ENCODE measurements at places on chromosomes 6 and 20.

DNA sequence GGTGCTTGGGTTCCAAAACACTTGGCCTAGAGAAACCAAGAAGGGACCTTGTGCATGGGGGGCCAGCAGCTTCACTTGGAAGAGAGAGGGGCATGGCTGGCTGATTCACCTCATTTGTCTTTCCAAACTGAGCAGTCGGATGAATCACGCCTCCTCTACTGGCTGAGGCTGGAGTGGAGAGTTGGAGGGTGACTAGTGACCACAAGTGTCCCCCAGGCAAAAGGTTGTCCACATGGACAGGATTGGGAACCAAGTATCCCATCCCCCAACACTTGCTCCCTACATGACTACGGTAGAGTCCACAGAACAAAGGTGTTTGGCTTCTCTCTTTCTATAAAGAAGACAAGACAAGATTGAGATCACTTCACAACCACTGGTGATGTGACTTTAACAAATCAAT is 875.6 kb downstream of the QKI start:
- no peak for DNase-seq

GRCh38 chr6:41587131-41587879 is 41.1 kb downstream of the FOXP4 start:
- DNase-seq, result no peak

DNA sequence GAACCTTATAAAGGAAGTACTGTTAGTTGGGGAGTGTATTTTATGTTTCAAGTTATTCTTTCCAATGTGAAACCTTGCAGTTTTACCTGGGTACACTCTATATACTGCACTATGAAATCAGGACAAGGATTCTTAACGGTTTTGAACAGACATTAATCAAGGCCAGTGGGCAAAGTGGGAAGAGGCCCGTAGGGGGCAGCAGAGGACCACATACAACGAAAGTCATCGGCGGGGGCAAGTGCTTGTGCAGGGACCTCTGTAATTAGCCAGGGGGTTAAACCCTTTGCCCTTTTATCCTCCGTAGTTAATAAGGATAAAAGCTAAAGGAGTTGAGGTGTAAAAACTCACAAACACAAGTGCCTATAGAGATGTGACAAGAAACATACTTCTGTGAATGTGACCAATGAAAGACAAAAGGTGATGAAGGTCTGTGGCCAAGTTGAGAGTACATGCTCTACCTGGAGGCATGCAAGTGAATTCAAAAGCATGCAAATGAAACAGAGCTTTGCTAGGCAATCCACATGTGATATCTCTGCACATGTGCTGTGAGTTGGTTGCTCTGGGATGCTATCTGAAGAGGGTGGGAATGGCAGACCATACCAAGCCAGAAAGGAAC is 392.7 kb upstream of the MAN1A1 start:
- DNase-seq, result no peak

- peak; percentile 58 for DNase-seq
Measured at GRCh38 chr20:33211817-33212424, 5.2 kb upstream of the BPIFA3 start.

GRCh38 chr6:139839506-139840156 is 465.2 kb upstream of the CITED2 start:
- no peak for DNase-seq

- DNase-seq, result no peak
Measured at GRCh38 chr6:16816891-16817290, 55.6 kb upstream of the ATXN1 start.

DNA sequence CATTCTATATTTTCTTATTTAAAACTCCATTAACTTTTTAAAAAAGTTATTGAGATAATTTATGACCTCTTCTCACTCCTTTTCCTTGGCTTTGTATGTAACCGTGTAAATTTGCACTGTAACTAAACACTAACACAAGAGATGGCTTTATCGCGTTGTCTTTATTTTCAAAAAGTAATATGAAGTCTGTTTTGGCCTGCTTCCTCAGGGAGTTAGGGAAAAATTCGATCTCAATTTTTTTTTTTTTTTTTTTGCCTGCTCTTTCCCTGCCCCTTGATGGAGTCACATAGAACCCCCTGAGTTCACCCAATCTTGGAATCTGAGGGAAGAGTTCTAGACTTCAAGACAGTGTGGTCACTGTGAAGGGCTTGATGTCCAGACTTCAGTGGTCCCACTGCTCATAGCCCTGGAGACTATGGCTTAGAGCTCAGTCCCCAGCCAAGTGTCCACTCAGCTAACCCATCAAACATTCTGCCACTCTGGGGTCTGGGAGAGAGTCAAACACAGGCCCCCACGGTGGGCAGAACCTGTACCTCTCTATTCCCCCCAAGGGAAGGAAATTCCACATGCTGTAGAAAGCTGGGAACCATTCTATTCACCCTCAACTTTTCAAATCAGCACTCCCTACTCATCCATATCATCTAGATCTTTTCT is 15.7 kb upstream of the TBC1D22B start:
- no peak for DNase-seq

GRCh38 chr6:112155886-112156285 is 68.5 kb downstream of the FAM229B start:
- no peak for DNase-seq

- no peak for DNase-seq
Measured at GRCh38 chr20:34983089-34983820, 27.6 kb downstream of the MYH7B start.

DNA sequence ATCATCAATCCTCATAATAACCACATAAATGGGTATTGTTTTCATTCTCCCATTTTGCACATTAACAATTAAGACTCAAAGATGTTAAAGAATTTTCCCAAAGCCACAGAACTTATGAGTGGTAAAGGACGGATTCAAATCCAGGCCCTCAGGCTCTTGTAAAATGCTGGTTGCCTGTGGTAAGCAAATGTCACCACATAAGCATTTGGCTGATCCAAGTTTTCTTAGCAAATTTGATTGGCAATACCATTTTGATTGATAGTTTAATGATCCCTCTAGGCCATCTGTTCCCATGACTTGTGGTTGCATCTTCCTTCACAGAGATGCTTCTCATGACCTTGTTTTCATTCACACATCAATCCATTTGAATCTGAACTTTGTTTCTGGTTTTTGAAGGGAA is 252.0 kb upstream of the RIN2 start:
- DNase-seq, result no peak

DNA sequence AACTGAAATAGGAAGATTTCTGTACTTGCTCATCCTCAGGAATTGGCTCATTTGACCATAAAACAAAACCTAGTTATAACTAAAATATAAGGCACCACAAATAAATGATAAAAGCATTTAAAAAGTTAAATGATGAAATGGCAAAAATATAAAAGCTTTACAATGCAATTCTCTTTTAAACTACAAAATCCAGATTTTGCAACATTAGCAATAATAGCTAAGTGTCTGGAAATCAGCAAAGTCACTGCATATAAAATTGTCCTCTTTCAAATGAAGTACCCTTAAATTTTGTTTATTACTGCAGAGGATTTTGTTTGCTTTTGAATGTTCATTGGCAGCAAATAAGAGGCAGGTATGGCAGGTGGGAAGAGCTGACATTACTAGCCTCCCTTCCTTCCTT is 270.4 kb upstream of the RSPO3 start:
- no peak for DNase-seq

- no peak for DNase-seq
Measured at GRCh38 chr6:11384531-11385309, 152.3 kb upstream of the NEDD9 start.

GRCh38 chr20:39853050-39853449 is 836.0 kb downstream of the MAFB start:
- no peak for DNase-seq

DNA sequence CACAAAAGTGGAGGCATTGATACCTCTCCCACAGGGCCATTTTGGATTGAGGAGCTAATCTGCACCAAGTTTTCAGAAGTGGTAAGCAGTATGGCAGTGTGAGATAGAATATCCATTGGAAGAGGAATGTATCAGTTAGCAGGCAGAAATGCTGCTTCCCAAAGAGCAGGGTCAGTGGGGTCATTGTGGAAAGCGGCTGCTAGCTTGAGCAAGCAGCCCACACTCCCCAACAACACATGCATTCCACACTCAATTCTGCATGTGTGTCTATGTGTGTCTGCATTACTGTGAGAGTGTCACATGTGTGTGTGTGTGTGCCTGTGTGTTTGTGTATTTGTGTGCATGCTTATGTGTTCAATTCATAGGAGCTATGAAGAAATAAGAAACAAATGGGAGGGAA is 190.9 kb upstream of the FOXA2 start:
- DNase-seq, result no peak

GRCh38 chr6:63799813-63800212 is 164.2 kb downstream of the PHF3 start:
- DNase-seq, result no peak

DNA sequence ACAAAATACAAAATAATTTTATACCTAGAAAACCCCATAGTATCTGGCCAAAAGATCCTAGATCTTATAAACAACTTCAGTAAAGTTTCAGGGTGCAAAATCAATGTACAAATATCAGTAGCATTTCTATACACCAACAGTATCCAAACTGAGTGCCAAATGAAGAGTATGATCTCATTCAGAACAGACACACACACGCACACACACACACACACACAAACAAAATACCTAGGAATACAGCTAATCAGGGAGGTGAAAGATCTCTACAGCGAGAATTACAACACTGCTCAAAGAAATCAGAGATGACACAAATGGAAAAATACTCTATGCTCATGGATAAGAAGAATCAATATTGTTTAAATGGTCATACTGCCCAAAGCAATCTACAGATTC is 49.2 kb downstream of the TOMM6 start:
- DNase-seq, result no peak

DNA sequence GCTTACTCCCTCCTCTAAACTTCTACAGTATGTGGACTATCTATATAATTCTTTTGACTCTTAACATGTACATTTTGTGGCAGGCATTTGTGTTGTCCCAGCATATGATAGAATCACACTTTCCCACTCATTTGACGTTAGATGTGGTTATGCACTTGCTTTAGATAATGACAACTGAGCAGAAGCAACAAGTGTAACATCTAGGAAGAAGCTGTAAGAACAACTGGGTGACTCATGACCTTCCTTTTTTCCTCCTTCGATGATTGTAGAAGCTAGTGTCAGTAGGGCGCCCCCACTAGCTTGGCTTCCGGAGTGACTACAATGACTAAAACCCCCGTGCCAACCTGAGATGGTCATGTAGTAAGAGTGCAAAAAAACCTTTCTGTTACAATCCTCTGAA is 74.6 kb upstream of the CEP85L start:
- DNase-seq, result no peak
